ENCODE measurements at places on chromosomes 5 and 9. TPM values are rescaled to one million over a fixed set of nuclear protein-coding genes. Genes with fewer than 3 reads are reported as not detected.
A peak's percentile ranks its signal among the peaks of the same experiment; 100 is the strongest.

C9orf153 gene
- not detected for total RNA-seq

CSF1R gene
- total RNA-seq: 27.3 TPM

PLPPR1 gene
- total RNA-seq: 0.19 TPM

UGCG gene
- 113 TPM for total RNA-seq

PDE6A gene
- total RNA-seq: 0.04 TPM

PLPP7 gene
- 0.27 TPM for total RNA-seq

SPOCK1 gene
- 10.0 TPM for total RNA-seq

GNA14 gene
- 1.5 TPM for total RNA-seq

- DNase-seq: no peak
Measured at GRCh38 chr5:15420201-15420600, 79.8 kb upstream of the FBXL7 start.

- no peak for DNase-seq
Measured at GRCh38 chr9:111926421-111926875, 29.8 kb downstream of the UGCG start.

GRCh38 chr5:132767150-132767549, 9.9 kb downstream of the SEPTIN8 start:
- no peak for DNase-seq

GRCh38 chr5:138950421-138951031, 75.4 kb upstream of the LRRTM2 start:
- DNase-seq: no peak

DNA sequence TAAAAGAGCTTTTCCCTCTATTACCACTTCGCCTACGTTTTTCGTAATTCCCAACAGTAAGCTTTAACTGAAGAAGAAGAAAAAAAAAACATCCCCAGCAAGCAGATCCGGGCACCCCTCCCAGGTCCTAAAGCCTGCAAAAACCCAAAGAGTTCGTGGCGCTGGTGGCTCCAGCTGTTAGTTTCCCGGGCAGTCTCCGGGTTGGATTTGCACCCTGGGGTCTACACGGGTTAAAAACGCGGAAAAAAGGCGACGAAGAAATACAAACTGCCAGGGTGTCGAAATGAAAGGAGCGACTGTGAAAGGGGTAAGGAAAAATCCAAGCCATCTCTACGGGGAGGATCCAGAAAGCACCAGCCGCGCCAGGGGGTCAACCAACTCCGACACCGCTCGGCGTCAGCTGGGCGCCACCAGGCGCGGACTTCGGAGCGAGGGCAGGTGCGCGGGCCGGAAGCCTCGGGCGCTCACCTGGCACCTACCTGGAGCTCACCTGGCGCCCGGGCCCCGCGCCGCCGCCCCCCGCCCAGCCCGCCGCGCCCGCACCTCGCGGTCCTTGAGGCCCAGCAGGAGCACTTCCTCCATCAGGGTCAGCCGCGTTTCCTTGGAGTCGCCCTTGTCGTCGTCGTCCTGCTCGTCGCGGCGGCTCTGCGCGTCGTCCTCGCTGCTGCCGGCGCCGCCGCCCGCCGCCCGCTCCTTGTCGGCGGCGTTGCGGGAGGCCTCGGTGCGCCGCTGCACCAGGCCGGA, 680 bp downstream of the GOLPH3 start:
- peak; percentile 46 for DNase-seq

DNA sequence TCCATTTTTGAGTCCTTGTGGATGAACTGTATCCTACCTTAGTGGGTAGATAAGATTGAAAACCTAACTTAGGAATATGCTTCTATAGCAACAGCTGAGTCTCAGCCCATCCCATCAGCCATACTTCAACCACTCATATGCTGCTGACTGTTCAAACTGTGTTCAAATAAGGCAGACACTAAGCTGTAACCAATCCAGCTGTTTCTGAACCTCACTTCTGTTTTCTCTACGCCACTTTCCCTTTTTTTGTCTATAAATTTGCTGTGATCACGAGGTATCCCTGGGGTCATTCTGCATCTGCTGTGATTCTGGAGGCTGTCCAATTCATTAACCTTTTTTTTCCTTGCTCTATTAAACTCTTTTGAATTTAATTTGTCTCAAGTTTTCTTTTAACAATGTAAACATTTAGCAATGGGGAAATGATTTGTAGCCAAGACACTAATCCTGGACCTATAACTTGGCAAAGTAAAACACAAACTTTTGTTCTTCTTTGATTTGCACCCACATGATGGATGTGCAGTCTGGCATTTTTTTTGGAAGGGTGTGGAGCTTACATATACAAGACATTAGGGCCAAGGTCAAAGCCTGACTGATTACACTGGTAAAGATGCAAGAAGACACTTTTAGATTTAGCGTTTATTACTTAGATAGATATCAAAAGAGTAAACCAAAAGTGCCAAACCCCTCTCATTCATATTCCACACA, 14.9 kb upstream of the SCGB3A2 start:
- no peak for DNase-seq

DNA sequence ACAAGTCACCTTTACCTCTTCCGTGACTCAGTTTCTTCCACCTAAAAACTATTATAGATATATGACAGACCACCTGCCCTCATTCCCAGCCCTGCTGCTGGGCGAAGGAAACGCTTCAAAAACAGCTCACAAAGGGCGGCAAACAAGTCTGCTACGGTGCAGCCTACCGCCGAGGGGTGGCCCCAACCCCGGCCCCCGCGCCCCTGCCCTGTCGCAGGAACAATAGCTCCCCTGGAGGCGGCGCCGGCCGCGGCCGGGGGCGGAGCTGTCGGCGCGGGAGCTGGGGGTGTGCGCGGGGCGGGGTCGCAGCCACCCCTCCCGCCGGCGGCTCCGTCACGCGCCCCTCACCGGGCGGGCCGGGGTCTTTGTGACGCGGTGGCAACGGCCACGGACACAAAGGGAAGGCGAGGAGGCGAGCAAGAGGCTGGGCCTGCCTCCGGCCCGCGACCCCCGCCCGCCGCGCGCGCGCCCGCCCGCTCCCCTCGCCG, at the start of gene TMEFF1:
TMEFF1 (plus strand) TSS at position 362 of the 488 bp plus-strand sequence. CDS start 396 bp downstream, outside the sequence.
- no peak for DNase-seq

DNA sequence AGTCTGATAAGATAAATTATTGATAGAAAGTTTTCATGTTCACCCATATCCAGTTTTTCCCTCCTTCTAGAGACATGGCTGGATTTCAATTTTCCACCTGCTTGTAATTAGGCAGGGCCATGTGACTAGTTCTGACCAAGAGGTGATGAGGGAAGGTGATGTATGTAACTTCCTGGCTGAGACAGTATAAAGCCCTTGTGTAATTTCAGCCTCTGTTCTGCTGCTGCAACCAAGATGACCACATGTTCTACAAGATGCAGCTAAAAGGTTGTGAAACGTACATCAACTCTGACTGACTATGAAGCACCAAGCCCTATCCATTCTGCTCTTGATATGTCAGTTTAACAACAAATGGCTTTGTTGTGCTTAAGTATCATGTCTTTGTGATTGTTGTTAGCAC, 376.5 kb upstream of the DAB2 start:
- DNase-seq: no peak

DNA sequence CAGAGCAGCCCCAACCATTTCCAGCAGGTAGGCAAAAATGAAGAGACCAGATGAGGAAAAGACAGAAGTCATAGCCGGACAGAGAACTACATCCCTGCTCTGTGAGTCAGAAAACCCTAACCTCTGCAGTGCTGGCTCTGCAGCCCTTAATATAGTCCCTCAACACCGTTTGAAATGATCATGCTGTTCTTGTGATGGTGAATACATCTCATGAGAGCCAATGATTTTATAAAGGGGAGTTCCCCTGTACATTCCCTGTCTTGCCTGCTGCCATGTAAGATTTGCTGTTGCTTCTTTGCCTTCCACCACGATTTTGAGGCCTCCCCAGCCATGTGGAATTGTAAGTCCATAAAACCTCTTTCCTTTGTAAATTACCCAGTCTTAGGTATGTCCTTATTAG, 216.8 kb upstream of the RFX3 start:
- no peak for DNase-seq

DNA sequence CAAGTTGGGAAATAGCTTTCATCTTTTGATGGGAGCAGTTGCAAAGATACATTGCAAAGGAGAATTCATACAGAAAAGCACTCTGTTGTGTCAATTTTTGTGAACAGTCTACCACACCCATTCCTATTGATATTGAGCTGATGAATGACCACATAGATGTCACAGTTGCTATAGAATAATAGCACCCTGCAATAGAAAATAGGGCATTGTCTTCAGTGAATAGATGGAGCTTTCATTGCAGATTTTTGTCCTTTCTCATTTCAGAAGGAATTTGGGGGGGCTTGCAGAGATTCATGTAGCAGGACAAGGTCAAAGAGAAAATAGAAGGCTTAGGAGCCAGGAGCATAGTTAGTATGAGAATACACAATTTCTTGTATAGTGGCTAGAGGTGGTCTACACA, 237.9 kb downstream of the TMEM38B start:
- DNase-seq: no peak

- DNase-seq: no peak
Measured at GRCh38 chr9:81682797-81683196, 6.5 kb downstream of the TLE1 start.

- peak; percentile 81 for DNase-seq
Measured at GRCh38 chr9:757246-757881, 84.1 kb upstream of the DMRT1 start.

DNA sequence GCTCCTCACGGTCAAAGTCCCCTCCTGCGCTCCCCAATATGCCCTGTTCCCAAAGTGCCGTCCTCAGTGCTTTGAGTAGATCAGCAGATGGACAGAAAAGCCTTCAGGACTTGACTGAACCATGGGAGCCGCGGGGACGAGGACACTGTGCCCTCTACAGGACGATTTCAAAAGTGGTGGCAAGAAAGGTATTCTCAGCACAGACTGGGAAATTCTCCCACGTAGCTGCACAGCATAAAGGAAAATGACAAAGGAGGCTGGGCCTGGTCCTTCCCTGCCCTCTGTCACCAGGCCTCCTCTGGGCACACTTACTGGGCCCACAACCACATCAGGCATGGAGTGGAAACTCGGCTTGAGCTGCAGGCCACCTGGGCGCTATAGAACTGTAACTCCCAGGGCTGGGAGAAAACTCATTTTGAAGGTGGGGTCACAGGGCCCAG, 16.7 kb upstream of the MTMR12 start:
- DNase-seq: no peak

DNA sequence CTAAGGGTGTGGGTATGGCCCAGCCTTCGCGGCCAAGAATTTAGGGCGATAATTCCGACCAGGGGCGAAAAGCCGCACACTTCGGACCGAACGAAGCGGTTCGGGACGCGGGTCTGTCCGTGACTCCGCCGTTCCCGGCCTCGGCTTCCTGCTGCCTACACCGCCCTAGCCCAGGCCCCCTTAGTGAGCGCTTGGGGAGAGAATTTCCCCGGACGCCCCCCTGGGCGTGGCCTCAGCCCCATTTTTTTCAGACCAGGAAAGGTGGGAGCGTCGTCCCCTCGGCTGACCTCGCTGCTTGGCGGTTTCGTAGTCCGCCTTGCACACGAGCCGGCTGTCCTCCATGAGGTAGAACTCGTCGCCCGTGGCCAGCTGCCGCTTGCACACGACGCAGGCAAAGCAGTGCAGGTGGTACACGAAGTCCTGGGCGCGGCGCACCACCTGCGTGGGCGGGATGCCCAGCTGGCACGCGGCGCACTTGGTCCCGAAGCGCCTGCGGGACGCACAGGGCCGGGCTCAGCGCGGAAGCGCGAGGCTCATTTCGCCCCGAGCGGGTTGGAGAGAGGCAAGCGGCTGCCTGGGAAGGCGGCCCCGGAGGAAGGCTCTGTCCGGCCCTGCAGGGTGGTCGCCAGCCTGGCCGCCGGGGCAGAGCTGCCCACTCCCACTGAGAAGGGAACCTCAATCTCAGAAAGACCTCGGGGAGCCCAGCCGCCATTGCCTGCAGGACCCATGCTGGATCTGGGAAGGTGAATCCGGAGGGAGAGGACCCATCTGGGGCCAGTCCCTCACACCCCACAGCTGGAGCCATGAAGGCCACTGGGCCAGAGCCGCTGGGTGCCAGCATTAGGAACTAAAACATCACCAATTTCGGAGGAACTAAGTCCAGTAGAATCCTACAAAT, 5.3 kb downstream of the LHX3 start:
- no peak for DNase-seq

DNA sequence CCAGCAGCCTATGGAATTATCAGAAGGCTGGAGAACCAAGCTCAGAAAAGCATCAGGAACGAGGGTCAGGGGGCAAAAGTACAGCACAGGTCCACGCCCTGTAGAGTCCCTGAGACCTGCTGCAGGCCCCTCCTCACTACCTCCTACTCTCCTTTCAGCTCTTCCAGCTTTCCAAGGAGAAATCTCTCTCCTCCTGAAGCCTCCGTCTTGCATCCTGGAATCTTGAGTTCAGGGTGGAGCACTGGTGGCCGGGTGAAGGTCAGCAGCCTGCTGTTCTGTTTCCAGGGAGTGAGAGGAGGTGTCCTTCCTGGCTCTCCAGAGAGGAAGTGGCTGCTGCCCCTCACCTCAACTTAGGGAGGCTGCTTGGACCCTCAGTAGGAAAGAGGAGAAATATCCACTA, 342.3 kb downstream of the ZSWIM6 start:
- DNase-seq: no peak

- DNase-seq: no peak
Measured at GRCh38 chr5:142954455-142954854, 184.3 kb downstream of the ARHGAP26 start.

DNA sequence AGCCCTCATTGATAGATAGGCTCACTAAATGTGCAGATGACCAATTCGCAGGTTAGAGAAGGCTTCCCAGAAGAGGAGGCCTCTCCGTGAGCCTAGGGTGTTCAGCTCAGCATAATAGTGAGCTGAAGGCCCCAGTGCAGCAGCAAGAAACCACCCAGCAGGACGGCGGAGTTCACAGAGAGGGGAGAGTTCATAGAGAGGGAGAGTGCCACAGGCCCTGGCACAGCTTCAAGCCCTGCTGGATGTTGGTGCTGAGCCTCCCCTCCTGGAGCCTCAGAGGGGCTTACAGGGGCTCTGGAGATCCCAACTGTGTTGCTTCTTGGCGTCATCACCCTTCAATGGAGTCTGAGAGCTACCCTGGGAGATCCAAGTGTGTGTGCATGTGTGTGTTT, 2.1 kb downstream of the SLC22A5 start:
- no peak for DNase-seq

GRCh38 chr5:107184066-107184465, 486.7 kb downstream of the EFNA5 start:
- no peak for DNase-seq

DNA sequence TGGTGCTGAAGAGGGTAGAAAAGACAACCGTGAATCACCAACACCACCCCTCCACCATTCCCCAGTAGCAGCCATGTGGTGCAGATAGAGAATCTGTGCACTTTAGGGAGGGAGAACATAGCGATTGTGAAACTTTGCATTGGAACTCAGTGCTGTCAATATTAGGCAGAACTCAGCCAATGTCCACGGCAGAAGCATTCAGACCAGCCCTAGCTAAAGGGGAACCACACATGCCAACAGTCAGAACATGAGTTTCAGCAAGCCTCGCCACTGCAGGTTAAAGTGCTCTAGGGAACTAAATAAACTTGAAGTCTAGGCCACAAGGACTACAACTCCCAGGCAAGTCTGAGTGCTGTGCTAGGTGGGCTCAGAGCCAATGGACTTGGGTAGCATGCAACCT, 38.5 kb upstream of the DEPDC1B start:
- DNase-seq: no peak

DNA sequence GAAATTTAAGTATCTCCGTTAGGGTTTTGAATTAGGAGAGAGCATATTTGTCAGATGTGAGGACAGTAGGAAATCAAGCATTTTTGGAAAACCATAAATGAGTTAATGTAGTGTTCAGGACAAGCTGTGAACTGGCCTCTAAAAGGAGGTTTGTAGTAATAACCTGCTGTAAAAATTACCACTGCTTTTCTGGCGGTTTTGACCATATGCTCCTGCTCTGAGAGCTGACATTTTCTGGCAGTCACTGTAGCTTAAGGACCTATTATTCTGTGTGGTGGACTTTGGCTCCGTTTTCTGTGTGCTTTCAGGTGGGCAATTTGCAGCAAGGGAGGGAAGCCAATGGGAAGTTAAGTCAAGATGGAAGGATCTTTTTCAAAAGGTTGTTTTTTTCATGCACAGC, 111.1 kb downstream of the SGCD start:
- no peak for DNase-seq
